ENCODE measurements at places on chromosomes 16 and 17. TPM values are rescaled to one million over a fixed set of nuclear protein-coding genes. Genes with fewer than 3 reads are reported as not detected.

OR3A2 gene
- total RNA-seq: 1.7 TPM

KRT31 gene
- not detected for total RNA-seq

TPPP3 gene
- 1.1 TPM for total RNA-seq

ANKS4B gene
- not detected for total RNA-seq

GRAPL gene
- not detected for total RNA-seq

BRICD5 gene
- total RNA-seq: 1.9 TPM

CFAP97D1 gene
- total RNA-seq: not detected

MYL11 gene
- total RNA-seq: not detected

NAA60 gene
- total RNA-seq: 15.5 TPM

CDH3 gene
- 0.29 TPM for total RNA-seq

CD300H gene
- total RNA-seq: not detected

PRSS22 gene
- total RNA-seq: not detected

IQCK gene
- total RNA-seq: 13.2 TPM

TLCD2 gene
- total RNA-seq: 5.3 TPM

HSPB9 gene
- not detected for total RNA-seq

ABCC11 gene
- under 0.01 TPM for total RNA-seq

TOM1L1 gene
- 21.8 TPM for total RNA-seq

CLTC gene
- total RNA-seq: 546 TPM

KRT20 gene
- total RNA-seq: not detected

KAT2A gene
- 7.2 TPM for total RNA-seq

KCNG4 gene
- total RNA-seq: not detected

CYGB gene
- 73.5 TPM for total RNA-seq

CLEC18C gene
- total RNA-seq: not detected

CPNE7 gene
- total RNA-seq: 25.6 TPM

METTL23 gene
- 17.7 TPM for total RNA-seq

CANT1 gene
- 137 TPM for total RNA-seq

GRIN2A gene
- not detected for total RNA-seq

RRAD gene
- total RNA-seq: 11.0 TPM

SPIRE2 gene
- total RNA-seq: 7.0 TPM

CAPNS2 gene
- total RNA-seq: 0.88 TPM

SEC14L1 gene
- 33.9 TPM for total RNA-seq

KLHL10 gene
- total RNA-seq: not detected

SLC5A10 gene
- total RNA-seq: not detected

CCL3 gene
- not detected for total RNA-seq

RND2 gene
- total RNA-seq: 0.88 TPM

ZP2 gene
- total RNA-seq: not detected

SLC6A4 gene
- not detected for total RNA-seq

COG4 gene
- 72.0 TPM for total RNA-seq

RHOT2 gene
- 56.5 TPM for total RNA-seq

KRT14 gene
- total RNA-seq: 1.0 TPM

LITAFD gene
- total RNA-seq: not detected

CDH1 gene
- total RNA-seq: 0.22 TPM

EPX gene
- total RNA-seq: not detected

KRT15 gene
- total RNA-seq: 3.3 TPM

RNU2-1 gene
- total RNA-seq: not detected

SPN gene
- not detected for total RNA-seq

ICAM2 gene
- 2.4 TPM for total RNA-seq

SPOP gene
- 48.1 TPM for total RNA-seq

DPEP1 gene
- 0.88 TPM for total RNA-seq

PDE6G gene
- total RNA-seq: not detected

SPATA22 gene
- 0.22 TPM for total RNA-seq

SP2 gene
- 3.7 TPM for total RNA-seq

MARCHF10 gene
- not detected for total RNA-seq

USP22 gene
- total RNA-seq: 345 TPM

LLGL1 gene
- 32.4 TPM for total RNA-seq

BCL6B gene
- under 0.01 TPM for total RNA-seq

IRX5 gene
- total RNA-seq: 0.29 TPM

MT1A gene
- not detected for total RNA-seq

LDHD gene
- total RNA-seq: 1.5 TPM
